Activated CD8-positive, alpha-beta memory T cell treated with anti-CD3 and anti-CD28 coated beads, Interleukin-2, amount 10 ng/mL, durations not matched to agents 7 days and 5 days (primary cell): ENCODE measurements at places on chromosomes 2 and 18. TPM values are rescaled to one million over a fixed set of nuclear protein-coding genes. Genes with fewer than 3 reads are reported as not detected.

Gene PSMA8
- 1.1 TPM for total RNA-seq

Gene SCG2
- 0.12 TPM for total RNA-seq

Gene DSG3
- total RNA-seq = not detected

Gene SMAD7
- 18.5 TPM for total RNA-seq

DNA sequence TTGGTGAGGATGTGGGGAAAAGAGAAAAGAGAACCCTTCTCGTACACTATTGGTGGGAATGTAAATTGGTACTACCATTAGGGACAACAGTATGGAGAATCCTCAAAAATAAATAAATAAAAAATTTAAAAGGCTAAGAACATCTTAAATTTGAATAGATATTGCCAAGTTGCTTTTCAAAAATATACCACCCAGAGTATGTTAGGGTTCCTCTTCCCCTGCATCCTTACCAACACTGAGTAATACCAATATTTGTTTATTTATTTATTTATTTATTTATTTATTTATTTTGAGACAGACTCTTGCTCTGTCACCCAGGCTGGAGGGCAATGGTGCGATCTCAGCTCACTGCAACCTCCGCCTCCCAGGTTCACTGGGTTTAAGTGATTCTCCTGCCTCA lies 5.5 kb upstream of the NRBP1 start:
- DNase-seq = no peak

- DNase-seq = no peak
These were observed 238.4 kb downstream of the CMPK2 start for GRCh38 chr2:6627316-6627715.

- no peak for DNase-seq
These were observed 24.2 kb upstream of the CPO start for GRCh38 chr2:206915121-206915520.

GRCh38 chr2:226548732-226549131 lies 250.9 kb downstream of the IRS1 start:
- no peak for DNase-seq

DNA sequence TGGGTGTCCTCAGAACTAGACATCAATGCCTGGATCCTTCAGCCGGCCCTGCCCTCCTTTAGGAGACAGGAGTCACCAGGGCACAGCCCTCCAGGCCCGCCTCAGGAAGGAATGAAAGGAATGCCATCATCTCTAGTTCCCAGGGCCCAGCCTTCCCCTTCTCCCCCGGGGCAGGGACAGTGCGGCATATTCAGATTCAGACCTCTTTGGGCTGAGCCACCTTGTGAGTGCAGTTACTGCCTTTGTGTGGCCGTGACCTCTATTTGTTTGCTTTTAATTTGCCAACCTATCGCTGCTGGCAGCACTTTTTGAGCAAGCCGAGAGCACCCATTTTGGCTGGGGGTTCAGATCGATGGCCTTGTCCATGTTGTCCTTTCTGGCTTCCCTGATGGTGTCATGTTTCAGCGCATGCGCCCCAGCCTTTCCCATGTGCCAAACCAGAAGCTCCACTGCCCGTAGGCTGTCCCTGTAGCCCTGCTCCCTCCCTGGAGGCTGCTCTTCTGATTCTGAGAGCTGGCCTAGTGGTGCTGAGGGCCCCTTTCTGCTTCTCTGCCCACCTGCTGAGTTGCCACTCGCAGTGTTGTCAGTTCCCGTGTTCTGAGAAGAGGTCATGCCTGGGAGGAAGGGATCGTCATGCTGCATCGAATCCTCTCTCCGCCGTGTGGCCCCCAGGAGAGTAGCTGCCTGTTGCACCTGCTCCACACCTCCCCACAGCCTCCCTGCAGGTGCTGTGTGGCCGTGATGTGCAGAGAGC lies 10.9 kb downstream of the ANKRD23 start:
- DNase-seq = no peak

DNA sequence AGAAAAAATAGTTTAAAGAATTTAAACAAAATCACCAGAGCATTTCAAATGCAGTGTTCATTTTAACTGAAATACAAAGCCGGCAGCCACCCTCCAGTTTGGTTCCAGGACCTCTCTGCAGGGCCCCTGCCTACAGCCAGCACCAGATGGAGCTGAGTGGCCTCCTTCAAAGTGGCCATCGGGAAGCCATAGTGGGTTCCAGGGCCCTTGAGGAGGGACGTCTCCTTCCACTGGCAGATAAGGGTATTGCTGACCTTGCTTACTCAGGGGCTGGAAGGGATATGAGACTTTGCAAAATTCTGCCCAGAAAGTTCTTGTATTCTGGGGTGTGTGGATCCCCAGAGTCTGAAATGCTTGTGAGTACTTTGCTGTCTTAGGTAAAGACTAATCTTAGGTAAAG lies 205.2 kb upstream of the APCDD1 start:
- no peak for DNase-seq

- DNase-seq = no peak
These were observed 12.8 kb downstream of the TFPI start for GRCh38 chr2:187541086-187542085.

DNA sequence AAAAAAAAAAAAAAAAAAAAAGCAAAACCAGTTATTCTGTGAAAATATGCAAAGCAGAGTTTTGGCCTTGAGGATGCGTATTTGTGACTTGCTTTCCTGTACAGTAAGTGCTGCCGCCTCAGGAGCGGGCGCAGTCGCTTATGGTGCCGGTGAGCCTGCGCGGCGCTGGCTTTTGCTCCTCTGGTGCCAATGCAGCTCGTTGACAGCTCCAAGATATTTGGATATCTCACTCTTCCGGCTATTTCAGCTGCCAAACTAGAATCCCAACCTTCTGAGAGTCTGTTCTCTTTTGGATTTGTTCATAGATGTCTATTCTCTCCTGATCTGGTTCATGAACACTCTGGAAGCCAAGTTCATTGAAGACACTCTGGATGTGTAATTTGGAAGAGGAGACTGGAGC lies 184.1 kb downstream of the AGAP1 start:
- DNase-seq = no peak

DNA sequence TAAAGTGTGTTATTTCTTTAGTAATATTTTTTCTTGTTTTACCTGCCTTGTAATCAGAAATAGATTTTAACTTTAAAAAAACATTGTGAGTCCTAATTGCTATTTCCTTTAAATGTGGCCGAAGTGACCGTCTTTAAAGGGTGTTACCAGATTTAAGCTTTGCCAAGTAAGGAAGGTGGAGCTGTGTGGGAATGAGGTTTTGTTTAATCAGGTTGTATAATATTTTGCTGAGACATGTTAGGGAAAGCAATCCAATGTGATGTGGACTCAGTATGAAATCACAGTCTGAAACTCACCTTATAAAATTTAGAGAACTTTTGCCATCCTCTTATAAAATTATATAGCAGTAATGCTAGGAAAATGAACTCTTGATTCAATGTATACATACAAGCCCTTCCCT lies 32.9 kb upstream of the ITPRID2 start:
- DNase-seq = no peak

DNA sequence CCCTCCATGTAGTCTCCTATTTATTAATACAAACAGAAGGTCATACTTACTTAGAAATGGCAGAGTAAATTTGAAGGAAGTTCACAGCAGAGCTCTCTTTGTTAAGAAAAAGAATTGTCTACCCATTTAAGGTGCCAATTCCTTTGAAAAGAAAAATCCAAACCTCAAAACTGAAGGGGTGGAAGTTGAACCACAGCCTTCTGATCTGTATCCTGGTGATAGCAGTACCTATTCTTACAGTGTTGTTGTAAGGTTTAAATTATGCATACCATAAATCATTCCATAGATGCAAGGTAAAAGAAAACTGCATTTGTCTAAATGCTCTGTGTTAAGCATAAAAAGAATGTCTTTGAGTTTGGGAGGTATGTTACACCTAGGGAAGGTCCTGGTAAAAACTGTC lies 47.6 kb downstream of the COBLL1 start:
- DNase-seq = no peak

- DNase-seq = no peak
These were observed 1.4 kb downstream of the PPM1G start for GRCh38 chr2:27407798-27408491.

DNA sequence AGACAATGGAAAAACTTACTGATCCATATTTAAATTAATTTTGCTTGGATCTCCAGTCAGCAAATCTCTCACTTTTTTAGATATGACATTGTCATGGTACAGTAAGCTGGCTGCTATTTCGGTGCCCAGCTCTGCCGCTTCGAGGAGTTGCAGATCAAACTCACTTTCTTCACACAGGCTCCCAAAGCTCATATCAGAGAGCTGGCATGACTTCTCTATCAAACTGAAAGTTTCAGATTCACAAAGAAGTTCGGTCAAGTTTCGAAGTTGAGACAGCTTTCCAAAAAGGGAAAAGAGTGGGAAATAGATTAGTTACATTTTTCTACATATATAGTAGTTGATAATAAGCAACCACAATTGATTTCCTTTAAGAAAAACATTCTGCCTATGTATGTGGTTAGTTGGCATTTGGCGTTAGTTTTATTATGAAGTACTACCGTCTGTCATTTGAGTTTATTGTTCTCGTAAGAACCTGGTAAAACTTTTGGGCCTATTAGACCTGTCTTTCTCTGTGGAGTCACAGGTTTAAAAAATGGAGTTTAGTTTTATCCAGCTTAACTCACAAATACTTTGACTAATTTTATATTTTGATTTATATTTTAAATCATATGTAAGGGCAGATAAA lies 118.8 kb downstream of the ABCA12 start:
- DNase-seq = no peak

DNA sequence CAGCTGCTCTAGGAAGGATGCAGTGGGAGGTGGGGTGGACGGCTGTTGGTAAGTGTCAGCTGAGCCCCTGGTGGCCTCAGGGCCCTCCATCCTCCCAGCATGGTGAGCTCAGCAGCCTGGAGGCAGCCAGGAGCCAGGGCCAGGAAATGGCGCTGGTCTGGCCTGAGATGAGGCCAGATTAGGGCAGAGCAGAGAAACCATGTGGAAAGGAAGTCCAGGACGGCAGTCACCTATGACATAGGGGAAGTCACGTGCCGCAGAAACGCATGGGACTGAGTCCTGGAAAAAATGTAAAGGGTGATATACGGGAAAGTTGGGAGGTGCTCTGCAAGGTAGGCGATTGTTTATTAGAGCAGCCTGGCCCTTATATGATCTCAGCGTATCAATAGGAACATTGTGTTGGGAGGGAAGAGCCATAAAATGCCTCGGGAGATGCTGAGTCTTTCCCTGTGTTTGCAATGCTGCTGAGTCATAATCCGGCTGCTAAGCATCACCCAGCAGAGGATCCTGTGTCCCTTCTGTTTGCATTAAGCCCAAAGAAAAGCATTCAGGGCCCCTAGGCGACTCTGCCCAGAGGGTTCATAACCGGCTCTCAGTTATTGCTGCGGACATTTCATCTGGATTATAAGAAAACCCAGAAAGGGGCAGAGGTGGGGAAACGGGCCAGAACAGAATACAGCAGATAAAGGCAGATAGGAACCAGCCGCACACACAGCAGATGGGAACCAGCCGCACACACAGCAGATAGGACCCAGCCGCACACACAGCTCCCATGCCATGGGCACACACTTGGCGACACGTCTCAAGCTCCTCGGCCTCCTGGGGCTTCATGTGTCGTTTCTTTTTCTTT lies 30.3 kb upstream of the B3GNT7 start:
- DNase-seq = no peak

DNA sequence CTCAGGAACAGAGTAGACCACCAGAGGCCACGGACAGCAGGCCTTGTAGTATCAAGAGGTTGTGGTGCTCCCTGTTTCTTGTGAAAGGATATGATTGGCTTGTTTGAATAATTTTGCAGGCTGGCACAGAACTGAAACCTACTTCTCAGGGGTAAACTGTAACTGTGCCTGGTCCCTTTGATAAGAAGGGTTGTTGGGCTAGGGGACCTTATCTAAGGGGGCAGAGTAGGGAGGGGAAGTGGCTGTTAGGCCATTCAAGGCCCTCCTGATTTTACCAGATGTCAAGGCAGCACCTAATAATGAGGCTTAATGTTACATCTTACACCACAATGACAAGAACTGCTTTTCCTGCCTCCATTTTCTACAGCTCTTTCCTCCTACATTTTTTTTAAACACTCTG lies 45.6 kb downstream of the GPR39 start:
- DNase-seq = no peak

GRCh38 chr2:88321449-88322248 lies 130.8 kb downstream of the FOXI3 start:
- no peak for DNase-seq

DNA sequence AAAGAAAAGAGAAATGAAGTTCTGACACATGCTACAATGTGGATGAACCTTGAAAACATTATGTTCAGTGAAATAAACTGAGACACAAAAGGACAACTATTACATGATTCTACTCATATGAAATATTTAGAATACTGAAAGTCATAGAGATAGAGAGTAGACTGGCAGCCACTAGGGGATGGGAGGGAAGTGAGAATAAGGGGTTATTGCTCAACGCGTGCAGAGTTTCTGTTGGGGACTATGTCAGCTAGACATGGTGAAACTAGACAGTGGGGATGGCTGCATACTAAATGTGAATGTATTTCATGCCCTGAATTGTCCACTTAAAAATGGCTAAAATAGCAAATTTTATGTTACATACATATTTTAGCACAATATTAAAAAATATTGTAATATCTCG lies 108.7 kb upstream of the ATL2 start:
- no peak for DNase-seq

- no peak for DNase-seq
These were observed 54.6 kb upstream of the TWIST2 start for GRCh38 chr2:238793306-238793705.

DNA sequence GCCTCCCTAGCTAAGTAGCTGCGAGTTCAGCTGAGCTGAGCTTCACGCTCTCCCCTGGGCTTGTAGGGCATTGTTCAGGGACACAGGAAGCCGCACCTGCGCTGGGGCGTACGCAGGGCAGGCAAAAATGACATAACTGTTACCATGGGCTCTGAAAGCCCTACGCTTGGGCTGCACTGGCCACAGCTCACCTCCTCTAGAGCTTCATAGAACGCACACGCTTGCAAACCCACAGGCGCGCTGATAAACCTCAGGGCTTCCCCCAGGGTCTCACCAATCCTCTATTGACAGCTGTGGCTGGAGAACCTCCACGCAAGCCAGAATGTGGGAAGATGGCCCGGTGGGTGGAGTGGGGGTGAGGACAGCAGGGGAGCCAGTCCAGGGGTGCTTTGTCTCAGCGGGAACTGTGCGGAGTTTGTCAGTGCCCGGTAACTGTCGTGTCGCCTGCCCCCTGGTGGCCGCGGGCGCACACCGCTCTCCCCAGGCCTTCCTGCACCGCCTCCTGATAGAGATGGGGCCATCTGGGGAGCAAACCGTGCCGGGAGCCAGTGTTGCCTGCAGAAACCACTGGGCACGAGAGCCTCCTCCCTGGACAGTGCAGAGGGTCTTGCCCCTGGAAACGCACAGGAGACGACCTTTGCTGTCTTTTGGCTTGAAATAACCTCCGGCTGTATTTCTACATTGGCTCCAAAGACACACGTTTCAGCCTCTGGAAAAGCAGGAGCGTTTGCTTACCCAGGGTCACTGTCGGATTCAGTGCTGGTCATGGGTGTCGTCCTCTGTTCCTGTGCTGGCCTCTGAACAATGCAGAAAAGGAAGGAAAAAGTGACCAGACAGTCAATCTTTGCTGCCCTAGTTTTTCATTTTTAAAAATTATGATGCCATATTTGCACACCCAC lies 17.0 kb upstream of the CIDEA start:
- peak; percentile 72 for DNase-seq

- DNase-seq = no peak
These were observed 27.7 kb downstream of the NFATC1 start for GRCh38 chr18:79423211-79424007.
